Right cardiac atrium (tissue), 5 donors: ENCODE measurements at places on chromosomes 6 and 20. TPM values are rescaled to one million over a fixed set of nuclear protein-coding genes. Genes with fewer than 3 reads are reported as not detected.

GRCh38 chr6:1321738-1322137, 9.8 kb downstream of the FOXQ1 start:
- no peak for DNase-seq

Gene PIGU
- 14.2 TPM for total RNA-seq

GRCh38 chr20:24472426-24472825, 3.0 kb downstream of the SYNDIG1 start:
- DNase-seq = no peak

Gene PET117
- total RNA-seq = 10.9 TPM

Gene CLVS2
- not detected for total RNA-seq

Gene BEND6
- 1.3 TPM for total RNA-seq

- DNase-seq = no peak
Observed at GRCh38 chr6:80566361-80566760, 459.9 kb downstream of the BCKDHB start.

GRCh38 chr6:23244300-23244699, 674.9 kb downstream of the HDGFL1 start:
- no peak for DNase-seq

DNA sequence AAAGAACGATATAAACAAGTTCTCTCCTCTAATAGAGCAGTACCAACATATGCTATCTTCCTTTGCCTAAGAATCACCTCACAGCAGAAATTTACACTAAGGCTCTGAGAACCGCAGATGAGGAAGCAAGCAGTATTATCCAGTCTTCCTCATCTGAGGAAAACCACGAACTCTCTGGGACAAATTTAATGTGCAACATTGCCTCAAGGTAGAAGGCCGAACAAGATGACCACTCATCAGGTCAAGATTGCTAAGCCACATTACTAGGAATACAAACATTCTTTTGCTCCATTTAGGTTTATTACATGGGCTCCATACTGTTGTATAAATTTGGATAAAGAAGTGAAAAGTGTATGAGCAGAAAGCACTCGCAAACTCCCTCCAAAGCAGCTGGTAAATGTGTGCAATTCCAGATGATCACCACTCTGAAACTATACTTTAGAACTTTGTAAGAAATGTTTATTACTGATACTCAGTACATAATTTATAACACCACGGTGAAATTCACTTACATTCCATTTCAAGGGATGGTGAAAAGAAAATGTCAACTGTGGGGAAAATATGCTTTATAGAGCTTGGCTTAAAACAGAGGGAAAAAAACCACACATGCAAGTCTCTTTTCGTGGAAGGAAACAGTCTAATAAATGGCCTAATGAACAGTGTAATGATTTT, 398.4 kb downstream of the BTBD9 start:
- DNase-seq = no peak

DNA sequence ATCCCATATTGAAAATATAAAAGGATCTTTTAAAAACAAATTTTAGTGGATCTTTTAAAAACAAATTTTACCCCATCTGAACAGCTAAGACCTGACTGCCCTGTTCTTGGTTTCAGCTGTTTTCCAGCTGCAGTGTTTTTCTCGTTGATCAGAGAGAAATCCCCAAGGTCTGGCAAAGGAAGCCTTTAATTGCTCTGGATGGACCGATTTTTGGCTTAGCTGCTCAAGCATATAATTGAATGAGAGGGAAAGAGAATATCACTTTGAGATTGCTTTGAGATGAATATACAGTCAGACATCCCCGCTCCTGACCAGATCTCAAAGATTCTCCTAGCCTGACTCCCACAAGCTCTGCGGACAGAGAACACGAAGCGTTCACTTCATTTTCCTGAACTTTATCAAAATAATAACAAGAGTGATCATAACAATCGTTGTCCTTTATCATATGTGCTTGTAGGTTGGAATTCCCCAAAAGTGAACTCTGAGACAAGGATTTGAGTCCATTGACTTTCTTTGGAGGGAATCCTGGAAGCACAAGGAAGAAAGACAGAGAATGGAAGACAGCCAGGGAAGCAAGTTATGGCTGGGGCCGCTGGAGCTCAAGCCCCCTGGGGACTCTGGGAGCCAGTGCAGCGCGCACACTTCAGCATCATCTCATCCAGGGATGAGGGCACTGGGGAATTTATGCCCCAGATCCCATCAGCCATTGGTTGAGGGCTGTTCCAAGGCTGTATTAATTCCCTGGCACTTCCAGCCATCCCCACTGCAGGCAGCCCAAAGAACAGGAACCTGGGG, 101.3 kb downstream of the SNX5 start:
- DNase-seq = no peak

DNA sequence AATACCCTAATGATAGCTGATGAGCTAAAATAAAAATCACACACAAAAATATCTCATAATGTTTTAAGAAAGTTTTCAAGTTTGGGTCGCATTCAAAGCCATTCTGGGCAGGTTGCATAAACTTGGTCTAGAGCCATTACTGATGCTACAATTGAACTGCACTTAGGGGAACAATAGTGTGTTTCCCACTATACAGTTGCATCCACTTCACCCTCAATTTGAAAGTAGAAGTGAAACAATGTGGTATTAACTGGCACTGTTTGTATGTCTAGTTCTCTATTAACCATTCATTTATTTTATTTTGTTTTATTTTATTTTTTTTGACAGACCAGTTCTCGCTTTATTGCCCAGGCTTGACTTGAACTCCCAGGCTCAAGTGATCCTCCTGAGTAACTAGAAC, 23.0 kb upstream of the STK38 start:
- DNase-seq = no peak

Gene IL20RA
- 0.46 TPM for total RNA-seq

GRCh38 chr6:90709431-90709996, 122.6 kb upstream of the MAP3K7 start:
- no peak for DNase-seq

DNA sequence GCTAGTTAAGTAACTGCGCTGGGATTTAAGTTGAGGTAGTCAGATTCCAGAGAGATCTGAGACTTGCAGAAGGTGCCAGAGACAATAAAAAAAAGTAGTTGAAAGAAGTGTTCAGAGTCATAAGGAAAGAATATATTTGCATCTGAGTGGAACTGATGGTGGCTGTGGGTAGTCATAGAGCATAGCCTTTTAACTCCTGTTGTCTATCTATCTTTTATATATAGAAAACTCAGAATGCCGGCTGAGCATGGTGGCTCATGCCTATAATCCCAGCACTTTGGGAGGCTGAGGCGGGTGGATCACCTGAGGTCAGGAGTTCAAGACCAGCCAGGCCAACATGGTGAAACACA, 62.0 kb downstream of the CARMIL1 start:
- no peak for DNase-seq

Gene GATA5
- 2.4 TPM for total RNA-seq

- DNase-seq = no peak
Observed at GRCh38 chr20:4449957-4450715, 271.6 kb upstream of the PRND start.

Gene NT5E
- total RNA-seq = 13.3 TPM

GRCh38 chr6:132202574-132202973, 198.7 kb downstream of the MOXD1 start:
- DNase-seq = no peak

- DNase-seq = no peak
Observed at GRCh38 chr6:155056756-155057155, 61.6 kb downstream of the TIAM2 start.

GRCh38 chr20:46350201-46350985, 42.1 kb upstream of the CDH22 start:
- DNase-seq = peak; percentile 48

DNA sequence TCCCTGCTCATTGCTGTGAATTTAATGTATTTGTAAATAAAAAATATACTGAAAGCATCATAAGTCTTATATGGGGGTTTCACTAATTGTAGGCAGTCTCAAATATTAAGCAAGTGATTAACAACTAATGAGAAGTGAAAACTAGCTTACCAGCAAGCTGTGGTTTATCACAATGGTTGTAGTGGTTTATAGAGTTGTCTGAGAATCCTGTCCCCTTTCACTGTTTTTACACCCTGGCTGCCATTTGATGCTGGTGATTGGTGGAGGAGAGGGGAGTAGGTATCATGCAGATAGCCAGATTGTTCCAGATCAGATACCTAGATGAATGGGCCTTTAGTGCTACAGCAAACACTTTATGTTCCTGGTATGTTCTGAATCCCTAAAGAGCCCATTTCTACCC, 6.0 kb downstream of the MKKS start:
- DNase-seq = no peak

DNA sequence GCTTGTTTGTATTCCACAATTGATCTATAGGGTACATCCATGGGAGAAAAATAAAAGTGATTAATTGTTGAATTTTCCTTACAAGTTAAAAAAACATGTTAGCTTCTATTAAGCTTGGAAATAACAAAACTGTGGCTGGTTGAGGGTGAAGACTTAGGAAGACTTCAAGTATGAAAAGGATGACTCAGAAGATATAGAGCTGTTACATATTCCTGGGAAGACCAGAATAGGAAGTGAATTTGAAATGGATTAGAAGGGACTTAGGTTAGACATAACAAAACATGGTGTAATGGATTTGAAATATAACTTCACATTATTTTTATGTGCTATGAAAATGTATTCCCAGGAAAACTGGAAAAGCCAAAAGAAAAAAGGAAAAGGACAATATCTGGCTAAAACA, 732.2 kb downstream of the HDGFL1 start:
- DNase-seq = no peak

GRCh38 chr6:16432075-16433032, 194.0 kb downstream of the GMPR start:
- no peak for DNase-seq
